GDM1 (cell line): ENCODE measurements at places on chromosomes 6 and 20.

DNA sequence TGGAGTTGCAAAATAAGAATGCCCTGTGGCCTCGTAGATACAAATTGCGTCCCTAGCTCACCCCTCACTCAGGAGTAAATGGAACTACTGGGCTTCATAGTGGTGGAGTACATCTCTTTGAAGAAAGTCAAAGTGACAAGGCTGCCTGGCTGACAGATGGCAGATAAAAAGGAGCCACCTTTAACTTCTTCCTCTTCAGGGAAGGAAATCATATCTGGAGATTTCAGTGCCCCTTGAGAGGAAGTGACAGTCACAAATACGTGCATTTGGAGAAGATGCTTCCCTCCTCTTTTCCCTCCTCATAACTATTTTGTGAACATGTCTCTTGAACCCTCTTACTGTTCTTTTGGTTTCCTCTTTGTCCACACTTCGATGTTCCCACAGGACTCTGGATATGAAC, 43.2 kb downstream of the PPP1R3G start:
- DNase-seq = peak; percentile 26

DNA sequence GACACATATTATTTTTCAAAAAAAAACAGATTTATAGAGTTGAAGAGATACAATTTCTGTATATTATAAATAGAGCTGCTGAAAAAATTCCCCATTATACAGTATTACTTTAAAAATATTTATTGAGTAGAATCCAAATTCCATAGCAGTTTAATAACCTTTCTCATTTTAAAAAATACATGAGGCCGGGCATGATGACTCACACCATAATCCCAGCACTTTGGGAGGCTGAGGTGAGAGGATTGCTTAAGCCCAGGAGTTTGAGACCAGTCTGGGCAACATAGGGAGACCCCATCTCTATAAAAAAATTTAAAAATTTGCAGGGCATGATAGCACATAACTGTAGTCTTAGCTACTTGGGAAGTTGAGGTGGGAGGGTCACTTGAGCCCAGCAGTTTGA, 13.0 kb downstream of the ATRN start:
- DNase-seq = no peak

- no peak for DNase-seq
Measured at GRCh38 chr20:46933150-46933549, 38.5 kb downstream of the EYA2 start.

DNA sequence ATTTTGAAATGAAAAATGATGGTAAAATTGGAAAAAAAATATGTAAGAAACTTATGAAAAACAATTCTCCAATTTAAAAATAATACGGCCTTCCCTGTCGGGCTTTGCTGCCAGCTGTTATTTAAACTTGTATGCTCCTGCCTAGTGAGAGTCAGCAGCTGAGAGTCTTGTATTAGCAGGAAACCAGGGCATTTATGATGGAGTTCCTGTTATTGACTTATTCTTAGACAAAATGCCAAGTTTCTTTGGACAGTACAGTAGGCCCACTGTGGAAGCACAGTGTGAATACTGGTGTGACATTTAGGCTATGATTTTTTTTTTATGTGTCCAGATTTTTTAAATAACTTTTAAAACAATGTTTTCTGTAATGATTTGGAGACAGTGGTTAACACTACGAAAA, 42.1 kb downstream of the GMDS start:
- DNase-seq = no peak

DNA sequence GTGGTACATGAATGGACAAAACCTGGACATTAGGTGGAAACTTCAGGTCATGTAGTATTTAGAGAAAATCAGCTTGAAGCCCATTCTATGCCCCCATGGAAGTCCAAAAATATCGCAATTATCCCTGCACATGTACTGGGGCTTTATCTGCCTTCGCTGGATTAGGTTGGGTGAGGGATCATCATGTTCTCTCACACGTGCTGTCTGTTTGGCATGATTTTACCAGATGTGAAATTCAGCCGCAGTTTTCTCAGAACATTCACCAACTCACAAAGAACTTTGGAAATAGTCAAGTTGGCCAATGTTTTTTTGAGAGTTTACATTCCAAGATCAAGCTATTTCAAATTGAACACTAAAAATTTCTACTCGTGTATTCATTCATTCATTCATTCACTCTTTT, 459.8 kb upstream of the CITED2 start:
- no peak for DNase-seq

DNA sequence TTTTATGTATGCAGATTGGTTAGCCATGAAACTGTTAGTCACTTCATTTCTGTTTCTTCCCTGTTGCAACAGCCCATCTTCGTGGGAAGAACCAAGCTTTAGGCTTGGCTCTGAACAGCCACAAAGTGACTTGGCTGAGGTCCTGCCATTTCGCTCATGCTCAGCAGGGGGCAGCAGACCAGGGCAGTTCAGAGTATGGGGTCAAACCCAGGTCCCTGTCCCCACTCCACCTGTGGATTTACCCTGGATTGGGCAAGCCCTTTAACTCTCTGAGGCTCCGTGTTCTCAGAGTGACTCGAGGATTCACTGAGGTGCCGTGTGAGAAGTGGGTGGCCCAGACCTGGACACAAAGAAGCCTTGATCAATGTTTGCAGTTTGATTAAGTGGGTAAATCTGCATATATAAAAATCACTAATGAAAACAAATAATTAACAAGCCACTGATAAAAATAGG, 19.8 kb upstream of the MAP1LC3A start:
- peak; percentile 14 for DNase-seq

DNA sequence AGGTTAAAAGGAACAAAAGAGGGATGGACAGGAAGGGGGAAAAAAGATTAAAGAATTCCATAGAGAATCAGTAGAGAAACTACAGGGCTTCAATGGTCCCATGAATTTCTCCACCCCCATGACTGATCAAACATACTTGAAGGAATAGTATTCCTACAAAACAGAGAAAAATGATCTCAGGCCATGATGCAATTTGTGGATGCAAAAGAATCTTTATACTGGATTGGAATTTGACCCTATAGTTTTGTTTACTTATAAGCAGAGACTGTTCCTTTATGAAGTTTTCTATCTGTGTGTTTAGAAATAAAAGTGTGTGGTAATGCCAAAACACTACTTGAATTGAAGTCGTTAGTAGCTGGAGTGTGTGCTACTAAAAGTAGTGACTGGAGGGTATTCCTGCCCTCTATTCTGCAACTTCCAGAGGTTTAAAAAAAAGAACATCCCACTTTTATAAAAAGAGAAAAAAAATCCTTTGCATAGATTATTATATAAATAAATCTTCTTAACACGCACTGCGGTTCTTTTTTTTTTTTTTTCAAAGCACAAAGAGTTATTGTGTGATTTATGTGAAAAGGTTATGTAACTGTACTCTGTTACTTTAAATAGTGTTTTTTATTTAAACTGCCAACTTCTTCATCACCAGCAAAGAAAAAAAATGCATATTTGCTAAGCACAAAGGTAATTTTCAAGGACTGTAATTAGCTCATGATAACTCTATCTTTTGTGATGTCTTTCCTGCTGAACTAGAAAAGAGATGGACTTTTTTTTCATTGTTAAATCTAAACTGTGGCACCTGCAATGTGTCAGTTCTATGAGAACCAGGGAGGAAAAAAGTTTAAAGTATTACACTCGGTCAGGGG, 214.5 kb upstream of the CITED2 start:
- DNase-seq = no peak

GRCh38 chr6:43880236-43881137, 110.5 kb downstream of the VEGFA start:
- DNase-seq = no peak

DNA sequence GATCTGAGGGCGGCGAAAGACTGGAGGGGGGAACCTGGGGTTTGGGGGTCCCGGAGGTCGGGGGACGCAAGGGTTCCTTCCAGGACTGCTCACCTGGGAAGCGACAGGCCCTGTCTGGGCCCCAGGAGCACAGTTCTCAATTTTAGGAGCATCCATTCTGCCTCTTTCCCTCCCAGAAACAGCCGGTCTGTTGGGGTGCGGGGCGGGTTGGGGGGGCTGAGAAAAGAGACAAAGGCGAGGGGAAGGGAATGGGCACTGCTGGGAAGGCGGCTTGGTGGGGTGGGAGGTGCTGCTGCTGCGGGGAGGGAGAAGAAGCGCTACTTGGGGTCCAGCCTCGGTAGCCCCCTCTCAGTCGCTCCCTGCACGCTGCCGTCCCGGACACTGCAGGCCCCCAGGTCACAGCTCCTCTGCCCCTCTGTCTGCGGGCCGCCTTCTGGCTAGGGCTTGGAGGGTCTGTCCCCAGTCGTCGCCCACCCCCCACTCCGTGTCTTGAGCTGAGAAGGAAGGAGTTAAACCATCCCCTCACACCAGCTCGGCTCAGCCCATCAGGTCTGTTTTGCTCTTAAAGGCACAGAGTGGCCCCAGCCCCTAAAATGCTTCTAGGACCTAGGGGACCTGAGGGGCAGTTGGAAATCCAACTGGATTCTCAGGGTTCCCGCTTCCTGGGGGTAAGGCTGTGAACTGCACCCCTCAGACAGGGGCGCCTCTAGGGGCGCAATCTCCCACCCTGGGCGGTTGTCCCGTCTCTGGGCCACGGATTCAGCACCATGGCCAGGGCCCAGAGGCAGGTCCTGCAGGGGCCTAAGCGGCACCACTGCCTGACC, 690 bp downstream of the GDAP1L1 start:
- DNase-seq = no peak

DNA sequence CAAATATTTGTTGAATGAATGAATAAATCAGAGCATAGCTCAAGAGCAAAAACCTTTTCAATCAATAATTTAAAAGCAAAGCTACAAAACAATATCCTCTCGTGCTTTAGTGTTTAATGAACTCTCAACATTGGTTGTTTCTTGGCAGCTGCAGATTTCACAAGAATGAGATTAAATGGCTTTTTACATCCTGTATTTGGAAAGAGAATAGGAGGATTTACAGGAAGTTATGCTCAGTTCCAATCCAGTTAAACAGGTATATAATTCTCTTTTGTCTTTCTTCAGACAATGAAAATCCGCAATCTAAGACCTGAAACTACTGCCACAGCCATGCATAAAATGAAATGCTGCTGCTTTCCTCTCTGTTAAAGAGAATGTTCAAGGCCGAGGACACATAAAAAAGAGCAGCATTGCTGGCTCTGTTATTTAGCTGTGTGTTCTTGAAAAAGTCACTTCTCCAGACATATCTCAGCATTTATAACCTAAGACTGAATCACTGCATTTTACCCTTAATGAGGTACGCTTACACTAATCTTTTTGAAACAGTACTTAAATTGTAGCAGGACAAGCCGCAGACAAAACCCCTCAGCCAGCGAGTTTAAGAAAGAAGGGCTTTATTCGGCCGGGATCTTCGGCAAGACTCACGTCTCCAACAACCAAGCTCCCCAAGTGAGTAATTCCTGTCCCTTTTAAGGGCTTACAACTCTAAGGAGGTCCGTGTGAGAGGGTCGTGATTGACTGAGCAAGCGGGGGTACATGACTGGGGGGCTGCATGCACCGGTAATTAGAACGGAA, 3.6 kb downstream of the C6orf52 start:
- no peak for DNase-seq

DNA sequence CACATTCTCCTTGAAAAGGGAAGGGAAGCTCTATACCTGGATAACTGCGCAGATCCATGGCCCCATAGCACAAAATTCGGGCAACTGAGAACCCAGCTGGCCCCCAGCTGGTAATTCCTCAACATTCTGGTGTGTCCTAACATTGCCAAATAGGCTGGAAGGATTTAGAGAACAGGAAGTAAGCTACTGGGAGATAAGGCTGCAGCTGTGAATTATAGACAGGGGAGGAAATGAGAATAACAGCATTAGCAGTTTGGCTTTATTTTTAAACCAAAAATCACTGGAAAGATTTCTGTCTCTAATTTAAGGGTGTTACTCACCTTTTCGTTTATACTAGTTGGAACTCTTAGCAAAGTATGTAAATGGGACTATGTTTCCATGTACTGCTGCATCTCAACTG, 97.2 kb downstream of the TULP4 start:
- DNase-seq = no peak

DNA sequence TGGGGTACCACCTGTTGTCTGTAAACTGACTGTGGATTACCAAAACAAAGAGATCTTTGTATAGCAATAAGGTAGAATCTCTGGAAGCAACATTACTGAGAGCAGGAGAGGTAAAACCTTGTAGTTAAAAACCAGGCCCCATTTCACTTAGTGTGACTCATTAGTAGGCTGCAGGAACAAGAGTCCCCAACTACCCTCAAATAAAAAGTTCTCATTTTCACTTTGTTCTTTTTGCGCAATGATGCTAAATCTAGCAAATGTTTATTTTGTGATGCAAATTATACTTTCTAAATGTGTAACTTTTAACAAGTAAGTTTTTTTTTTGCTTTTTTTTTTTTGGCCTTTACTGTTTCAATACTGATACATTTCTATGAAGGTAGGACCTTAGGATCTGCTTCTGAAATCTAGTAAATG, 67.1 kb downstream of the ESF1 start:
- no peak for DNase-seq

DNA sequence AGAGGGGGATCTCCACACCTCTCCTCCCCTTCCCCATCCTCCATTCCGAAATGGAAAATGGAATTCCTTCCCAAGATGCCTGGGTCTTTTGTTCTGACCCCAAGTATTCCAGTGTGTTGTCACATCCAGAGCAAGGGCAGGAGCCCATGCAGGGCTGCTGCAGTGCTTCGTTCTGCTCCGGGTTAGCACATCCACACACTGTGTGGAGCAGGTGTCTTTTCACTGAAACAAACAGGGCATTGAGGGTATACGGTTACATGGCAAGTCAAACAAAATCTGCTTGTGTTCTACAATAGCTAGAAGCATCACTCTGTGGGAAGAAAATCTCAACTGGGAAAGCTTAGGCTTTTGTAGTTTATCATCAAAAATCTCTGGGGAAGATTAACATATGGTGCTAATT, 56.9 kb downstream of the LYRM2 start:
- DNase-seq = no peak

GRCh38 chr6:44257753-44258324, 511 bp upstream of the SLC35B2 start:
- DNase-seq = no peak

DNA sequence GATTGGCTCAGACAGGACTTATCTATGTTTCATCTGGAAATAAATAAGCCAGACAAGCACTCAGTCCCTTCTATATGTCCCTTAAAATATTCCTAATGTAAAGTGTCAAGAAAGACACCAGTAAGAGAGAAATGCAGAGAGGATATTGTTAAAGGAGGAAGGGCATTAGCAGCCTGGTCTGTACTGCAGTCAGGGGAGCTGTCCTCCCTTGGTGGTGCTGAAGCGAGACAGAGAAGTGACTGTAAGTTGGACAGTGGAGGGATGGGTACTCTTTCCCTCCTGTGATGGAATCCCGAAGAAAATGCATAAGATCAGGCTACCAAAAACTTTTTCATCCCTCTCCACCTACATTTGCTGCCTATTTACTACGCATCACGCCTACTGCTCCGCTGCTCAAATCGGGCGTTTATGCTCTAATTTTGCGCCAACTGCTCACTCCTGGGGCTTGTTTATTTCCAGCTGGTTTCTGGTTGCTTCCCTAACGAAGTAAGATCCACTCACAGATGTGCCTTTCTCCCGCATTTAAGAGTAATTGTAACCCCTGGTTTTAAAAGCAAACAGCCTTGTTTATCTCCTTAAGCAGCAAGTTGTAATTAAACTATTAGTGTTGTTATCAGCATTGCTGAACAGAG, 35.2 kb downstream of the PHACTR1 start:
- peak; percentile 18 for DNase-seq

- no peak for DNase-seq
Measured at GRCh38 chr6:9492790-9493189, 922.1 kb downstream of the TFAP2A start.
